Glomerular endothelial cell (primary cell): ENCODE measurements at places on chromosomes 12 and 14. TPM values are rescaled to one million over a fixed set of nuclear protein-coding genes. Genes with fewer than 3 reads are reported as not detected.

MYG1 gene
- 41.4 and 55.0 TPM in 2 replicates for total RNA-seq

TAS2R19 gene
- total RNA-seq, result 1.0 and 6.9 TPM in 2 replicates

CARMIL3 gene
- 0.06 and 0.19 TPM in 2 replicates for total RNA-seq

REP15 gene
- total RNA-seq, result 2.0 and 3.3 TPM in 2 replicates

PMEL gene
- total RNA-seq, result 0.58 and 1.1 TPM in 2 replicates

IFI27L2 gene
- 27.8 and 33.6 TPM in 2 replicates for total RNA-seq

GRCh38 chr14:89217891-89218290 lies 199.1 kb downstream of the FOXN3 start:
- DNase-seq, result no peak

DNA sequence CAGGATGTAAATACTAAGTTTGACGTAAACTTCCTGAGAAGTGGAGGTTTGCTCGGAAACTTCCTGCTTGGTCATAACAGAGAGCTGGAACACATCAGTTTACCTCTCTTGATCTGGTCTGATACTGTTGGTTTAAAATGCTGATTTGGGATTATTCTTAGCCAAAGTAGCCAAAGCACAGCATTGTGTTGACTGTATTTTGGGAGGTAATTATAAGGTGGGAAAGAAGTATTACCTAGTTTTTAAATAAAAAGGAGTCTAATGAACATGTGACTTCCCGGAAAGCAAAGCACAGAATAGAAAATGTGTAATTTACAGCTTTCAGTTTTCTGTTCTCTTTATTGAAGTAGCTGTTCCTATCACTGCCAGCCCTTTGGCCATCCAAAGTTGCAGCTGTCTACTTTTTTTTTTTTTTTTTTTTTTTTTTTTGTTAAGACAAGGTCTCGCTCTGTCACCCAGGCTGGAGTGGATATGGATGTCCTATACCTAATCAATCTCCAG lies 52.2 kb upstream of the SRP54 start:
- DNase-seq, result no peak

GRCh38 chr12:2306735-2307134 lies 253.9 kb downstream of the CACNA1C start:
- no peak for DNase-seq

DNA sequence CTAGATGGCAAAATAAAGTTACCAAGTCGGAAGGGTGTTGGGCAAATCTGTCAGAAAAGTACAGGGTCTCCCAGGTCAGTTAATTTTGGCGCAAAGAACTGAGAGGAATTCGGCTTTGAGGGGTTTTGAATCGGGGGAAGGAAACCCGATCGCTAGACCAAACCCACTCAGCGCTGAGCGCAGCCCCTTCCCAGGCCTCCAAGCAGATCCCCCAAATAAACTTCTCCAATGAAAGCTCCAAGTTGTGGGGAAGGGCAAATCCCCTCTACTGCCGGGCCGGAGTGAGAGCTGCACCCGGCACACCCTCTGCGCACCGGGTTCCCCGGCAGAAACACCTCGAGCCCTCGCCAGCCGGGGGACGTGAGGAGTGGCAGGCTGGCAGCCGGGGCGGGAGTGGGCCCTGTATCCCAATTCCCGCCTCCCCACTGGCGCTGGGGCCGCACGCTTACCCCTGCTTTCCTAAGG lies 441 bp downstream of the E2F7 start:
- no peak for DNase-seq

- DNase-seq, result no peak
These were observed 153.7 kb upstream of the ALG10B start for GRCh38 chr12:38162708-38163441.

GRCh38 chr14:49033131-49033530 lies 553.0 kb downstream of the RPS29 start:
- DNase-seq, result no peak

GRCh38 chr14:67575684-67576083 lies 24.4 kb downstream of the PIGH start:
- DNase-seq, result no peak

DNA sequence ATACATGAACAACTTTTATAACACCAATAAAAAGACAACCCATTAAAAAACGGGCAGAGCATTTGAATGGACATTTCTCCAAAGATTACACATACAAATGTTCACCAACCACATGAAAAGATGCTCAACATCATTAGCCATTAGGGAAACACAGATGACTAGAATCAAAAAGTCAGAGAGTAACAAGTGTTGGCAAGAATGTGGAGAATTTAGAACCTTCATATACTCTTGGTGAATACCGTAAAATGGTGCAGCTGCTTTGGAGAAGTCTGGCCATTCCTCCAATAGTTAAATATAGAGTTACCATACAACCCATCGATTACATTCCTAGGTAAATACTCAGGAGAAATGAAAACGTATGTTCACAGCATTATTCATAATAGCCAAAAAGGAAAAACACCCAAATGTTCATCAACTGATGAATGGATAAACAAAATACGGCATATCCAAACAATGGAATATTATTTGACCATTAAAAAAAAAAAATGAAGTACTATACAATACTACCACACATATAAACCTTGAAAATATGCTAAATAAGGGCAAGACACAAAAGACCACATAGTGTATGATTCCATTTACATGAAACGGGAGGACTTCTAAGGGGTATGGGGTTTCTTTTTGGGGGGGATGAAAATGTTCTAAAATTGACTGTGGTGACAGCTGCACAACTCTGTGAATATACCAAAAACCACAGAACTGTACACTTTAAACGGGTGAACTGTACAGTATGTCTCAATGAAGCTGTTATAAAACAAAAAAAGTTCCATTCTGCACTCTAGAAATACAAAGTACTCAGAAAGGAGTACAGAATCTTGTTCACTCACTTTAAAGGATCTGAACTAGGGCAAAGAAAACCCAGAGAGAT lies 3.2 kb downstream of the CORO1C start:
- no peak for DNase-seq

DNA sequence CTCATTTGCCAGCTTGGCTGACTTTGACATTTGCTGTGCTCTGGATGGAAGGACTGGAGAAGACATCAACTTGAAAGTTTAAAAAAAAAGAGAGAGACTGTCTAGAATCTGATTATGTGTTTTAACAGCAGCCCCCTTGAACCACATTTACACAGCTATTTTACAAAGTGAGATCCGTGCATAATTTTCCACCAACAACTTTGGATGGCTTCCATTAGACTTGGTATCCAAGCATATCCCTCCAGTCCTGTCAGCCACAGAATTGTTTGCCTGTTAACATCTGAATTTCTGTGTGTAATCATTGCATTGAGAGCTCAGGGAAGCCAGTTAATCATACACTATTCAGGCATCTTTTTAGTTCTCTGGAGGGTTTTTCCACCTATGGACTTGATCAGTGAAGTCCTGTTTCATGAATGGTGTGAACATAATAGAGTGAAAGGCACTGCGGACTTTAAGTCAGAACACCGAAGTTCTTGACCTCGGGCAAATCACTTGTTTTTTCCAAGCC lies 93.7 kb downstream of the SAMD4A start:
- no peak for DNase-seq

GRCh38 chr14:70858641-70859040 lies 48.6 kb upstream of the PCNX1 start:
- no peak for DNase-seq

- DNase-seq, result no peak
These were observed 4.1 kb downstream of the SHMT2 start for GRCh38 chr12:57233357-57234232.

DNA sequence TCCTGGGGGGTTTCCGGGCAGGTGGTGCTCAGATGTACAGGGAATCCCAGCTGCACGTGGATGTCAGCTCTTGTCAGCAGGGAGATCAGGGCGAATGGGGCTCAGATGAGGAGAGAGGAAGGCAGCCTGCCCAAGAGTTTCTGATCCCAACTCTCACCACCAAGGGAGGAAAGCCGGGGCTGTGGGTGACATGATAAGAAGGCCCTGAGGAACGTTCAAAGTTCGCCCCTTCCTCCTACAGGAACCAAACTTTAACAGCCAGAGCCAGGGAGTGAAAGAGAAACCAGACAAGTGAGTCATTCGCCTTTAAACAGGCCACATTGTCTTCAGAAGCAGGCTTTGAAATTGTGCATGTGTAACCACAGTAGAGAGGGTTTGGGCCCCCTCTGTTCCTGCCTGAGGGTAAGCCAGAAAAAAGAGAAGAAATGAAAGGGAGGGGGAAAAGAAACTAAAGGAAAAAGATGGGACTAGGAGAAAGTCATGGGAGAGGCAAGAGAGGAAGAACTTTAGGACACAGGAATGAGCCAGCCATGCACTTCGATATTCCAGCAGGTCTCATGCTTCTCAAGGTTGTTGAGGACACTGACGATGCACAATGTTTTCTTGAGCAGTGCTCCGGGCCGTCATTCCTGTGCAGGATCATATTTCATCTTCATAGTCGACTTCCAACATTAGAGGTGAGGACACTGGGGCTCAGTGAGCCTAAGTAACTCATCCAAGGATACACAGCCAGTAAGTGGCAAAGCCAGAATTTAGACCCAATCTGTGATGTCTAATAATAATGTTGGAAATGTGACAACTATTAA lies 691.4 kb upstream of the TBX3 start:
- no peak for DNase-seq

DNA sequence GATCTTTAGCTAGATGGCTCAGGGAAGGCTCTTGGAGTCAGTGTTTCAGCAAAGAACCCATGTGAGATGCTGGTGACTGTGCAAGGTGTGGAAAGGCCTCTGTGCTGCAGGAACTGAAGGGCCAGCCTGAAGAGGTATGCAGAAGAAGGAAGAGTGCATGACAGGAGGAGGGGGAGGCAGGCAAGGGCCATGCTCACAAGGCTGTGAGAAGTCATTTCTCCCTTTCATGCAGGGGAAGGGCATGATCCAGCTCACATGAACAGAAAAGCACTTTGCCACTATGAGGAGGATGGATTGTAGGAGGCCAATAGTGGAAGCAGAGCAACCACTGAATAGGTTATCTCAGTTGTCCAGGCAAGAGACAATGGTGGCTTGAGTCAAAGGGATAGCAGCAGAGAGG lies 83.7 kb downstream of the SSPN start:
- no peak for DNase-seq
